BE2C (cell line): ENCODE measurements at places on chromosomes 1 and 21.

GRCh38 chr1:214843281-214843680, 239.3 kb upstream of the KCNK2 start:
- DNase-seq: no peak

GRCh38 chr1:197994907-197995407, 77.8 kb downstream of the LHX9 start:
- DNase-seq: no peak

DNA sequence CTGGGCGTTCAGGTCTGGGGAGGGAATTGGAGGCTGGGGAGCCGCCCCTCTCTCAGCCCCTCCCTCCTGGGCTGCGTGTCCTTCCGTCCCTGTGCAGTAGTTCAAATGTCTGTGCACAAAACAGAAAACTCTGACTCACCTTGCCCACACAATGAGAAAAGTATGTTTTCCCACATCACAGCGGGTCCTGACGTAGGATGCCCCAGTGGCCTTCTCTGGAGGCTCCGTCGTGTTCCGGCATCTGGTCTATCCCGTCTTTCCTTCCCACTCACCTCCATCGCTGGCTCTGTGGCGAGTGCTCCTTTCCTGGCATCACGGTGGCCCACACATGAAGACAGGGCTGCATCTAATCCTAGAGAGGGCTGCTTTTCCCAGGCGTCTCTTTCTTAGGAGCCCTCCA, 224.0 kb downstream of the KAZN start:
- no peak for DNase-seq

DNA sequence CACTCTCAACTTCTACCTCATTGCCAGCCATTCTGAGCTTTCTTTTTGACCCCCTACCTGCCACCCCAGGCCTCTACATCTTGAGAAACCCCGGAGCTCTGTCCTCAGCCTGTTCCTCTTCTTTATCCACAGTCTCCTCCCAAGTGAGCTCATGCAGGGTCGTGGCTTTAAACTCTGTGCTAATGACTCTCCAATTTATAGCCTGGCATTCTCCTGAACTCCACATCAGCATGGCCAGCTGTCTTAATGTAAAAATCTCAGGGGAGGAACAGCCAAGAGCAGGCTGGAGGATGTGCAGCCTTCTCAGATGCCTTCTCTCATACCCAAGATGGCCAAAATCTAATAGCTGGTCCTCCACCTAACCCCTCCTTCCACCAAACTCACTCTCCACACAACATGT, 84.2 kb downstream of the CCDC185 start:
- no peak for DNase-seq

GRCh38 chr1:64986903-64987871, 20.8 kb upstream of the JAK1 start:
- no peak for DNase-seq

DNA sequence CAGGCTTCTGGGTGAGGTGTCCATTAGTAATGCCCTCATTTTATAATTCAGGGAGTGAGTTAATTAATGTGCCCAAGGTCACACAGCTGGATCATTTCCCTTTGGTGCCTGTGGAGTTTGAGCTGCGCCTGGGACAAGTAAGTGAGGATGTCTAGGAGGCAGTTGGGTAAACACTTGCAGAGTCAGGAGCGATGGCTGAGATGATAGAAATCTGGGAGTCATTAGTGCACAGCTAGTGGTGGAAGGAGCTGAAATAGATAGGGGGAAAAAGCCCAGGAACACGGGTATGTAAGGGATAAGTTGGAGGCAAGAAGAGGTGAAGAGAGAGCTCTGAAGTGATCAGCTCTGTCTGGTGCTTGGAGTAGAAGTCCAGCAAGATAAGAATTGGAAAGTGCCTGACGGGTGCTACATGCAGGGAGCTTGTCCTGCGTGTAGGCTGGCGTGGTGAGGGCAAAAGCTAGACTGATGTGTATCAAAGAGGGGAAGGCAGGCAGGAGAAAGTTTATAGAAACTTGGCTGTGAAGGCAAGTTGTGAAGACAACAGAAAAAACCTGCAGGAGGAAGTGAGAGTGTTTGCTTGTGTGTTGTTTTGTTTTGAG, 1.7 kb upstream of the SCAF4 start:
- no peak for DNase-seq
